ENCODE measurements at places on chromosomes 4 and X.
A peak's percentile ranks its signal among the peaks of the same experiment; 100 is the strongest.

- DNase-seq: no peak
Measured at GRCh38 chr4:138104284-138104680, 137.9 kb downstream of the SLC7A11 start.

GRCh38 chrX:40964633-40965586 is 120.3 kb upstream of the USP9X start:
- no peak for DNase-seq

- DNase-seq: no peak
Measured at GRCh38 chr4:138389976-138390685, 148.0 kb upstream of the SLC7A11 start.

GRCh38 chr4:180101348-180102083 is 2141.7 kb upstream of the TENM3 start:
- no peak for DNase-seq

GRCh38 chr4:185508181-185508580 is 27.1 kb downstream of the PDLIM3 start:
- DNase-seq: no peak

DNA sequence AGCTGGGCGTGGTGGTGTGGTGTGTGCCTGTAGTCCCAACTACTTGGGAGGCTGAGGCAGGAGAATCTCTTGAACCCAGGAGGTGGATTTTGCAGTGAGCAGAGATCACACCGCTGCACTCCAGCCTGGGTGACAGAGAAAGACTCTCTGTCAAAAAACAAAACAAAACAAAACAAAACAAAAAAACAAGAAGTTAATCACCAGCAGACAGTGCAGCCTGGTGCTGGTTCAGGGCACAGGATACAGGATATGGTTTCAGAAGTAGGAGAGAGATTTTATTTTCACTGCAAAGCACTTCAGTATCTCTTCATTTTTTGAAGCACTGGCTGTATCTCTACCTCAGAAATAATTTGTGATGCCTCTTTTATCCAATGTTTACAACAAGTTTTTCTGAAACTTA is 1222.9 kb upstream of the PRKX start:
- no peak for DNase-seq

GRCh38 chr4:7295911-7296660 is 103.7 kb downstream of the SORCS2 start:
- no peak for DNase-seq

DNA sequence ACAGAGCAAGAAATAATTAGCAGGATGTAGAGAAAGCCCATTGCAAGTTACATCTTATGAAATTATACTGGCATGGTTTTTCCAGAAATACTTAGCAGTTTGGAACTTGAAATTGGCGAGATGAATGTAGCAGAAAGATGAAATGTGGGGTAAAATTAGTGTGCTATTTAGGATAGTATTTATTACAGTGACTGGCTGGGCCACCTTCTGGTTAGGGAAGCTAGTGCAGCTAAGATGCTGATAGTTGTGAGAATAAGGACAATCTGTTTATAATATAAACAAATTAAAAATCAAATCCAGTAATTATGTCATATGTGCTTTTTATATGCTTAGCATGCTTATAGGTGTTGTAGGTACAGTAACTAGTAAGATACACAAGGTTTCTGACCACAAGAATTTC is 74.8 kb downstream of the IL15 start:
- no peak for DNase-seq

- no peak for DNase-seq
Measured at GRCh38 chr4:67103001-67103747, 442.1 kb downstream of the CENPC start.

GRCh38 chr4:17188547-17189400 is 290.3 kb upstream of the LDB2 start:
- DNase-seq: no peak

DNA sequence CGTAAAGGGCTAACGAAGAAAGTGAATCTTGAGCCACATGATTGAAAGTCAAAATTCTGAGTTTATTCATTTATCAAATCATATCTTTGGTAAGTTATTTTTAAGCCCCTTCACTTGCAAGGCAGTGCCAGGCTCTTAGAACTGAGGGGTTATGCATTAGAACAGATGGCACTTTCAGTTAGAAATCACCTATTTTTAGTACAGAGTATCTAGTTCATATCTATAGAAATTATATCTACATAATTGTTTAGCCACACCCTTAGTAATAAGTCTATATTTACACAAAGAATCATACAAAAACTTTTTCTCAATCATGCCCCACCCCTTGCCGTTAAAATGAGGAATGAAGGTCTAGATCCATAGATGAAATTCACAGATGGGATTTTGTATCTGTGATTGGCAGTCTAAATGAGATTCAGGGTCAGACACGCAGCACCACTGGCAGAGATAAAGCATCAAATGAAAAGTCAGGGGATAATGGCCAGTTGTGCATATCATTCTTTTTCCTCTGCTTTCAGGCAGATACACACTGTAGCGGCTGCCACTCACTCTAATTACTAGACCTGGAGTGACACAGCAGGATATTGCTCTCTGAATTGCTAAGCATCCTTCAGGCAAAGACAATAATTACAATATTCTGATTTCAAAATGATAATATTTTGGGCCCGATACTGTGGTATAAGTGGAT is 440.5 kb downstream of the MAPK10 start:
- DNase-seq: no peak

DNA sequence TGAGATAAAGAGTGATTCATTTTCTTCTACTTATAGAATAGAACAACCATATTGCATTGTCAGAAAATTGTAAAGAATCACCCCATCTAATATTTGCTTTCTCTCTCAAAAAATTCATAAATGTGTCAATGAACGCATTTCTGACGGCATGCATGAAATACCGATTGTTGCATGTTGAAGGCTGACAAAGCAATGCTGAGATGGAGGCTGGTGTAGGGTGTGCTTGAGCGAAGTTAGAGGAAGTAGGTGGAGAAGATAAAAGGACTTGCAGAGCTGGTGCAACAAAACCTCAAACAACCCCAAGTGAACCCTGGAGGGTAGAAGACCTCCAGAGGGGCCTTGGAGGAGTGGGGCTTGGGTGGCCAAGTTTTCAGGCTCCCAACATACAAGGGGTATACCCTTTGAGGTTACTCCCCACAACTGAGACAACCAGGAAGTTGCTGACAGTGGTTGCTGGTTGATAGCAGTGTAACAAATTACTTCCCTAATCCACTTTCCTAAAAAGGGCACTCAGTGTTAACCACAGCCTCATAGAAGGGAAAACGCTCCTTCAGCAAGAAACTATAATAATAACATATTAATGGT is 452.7 kb downstream of the NLGN4X start:
- no peak for DNase-seq

- no peak for DNase-seq
Measured at GRCh38 chrX:51148848-51149247, 183.8 kb upstream of the NUDT10 start.

DNA sequence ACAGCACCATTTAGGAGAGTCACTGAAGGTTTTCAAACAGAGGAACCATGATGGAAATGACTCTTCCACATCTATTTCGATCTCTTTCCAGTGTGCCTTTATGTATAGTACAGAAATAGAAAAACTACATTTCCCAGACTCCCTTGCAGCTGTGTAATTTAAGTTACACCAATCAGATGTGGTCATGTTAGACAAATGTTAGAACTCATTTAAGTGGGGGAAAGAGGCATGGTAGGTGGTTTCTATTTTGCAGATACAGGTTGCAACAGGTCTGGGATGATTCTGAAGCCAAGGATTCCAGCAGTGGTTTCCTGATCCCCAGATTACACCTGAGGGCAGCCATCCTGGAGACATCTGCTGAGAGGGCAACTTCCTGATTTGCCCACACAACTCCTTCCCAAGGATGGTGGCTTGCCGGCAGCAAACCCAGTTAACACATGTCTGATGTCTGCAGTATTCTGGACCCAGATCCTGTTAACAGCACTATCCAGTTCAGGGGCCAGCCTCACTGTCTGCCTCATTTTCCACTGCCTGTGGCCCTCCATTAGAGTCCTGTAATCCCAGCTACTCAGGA is 38.7 kb upstream of the PDK3 start:
- DNase-seq: no peak

- no peak for DNase-seq
Measured at GRCh38 chr4:68963374-68963773, 11.8 kb upstream of the UGT2A3 start.

GRCh38 chr4:20723019-20723418 is 22.8 kb downstream of the PACRGL start:
- no peak for DNase-seq

DNA sequence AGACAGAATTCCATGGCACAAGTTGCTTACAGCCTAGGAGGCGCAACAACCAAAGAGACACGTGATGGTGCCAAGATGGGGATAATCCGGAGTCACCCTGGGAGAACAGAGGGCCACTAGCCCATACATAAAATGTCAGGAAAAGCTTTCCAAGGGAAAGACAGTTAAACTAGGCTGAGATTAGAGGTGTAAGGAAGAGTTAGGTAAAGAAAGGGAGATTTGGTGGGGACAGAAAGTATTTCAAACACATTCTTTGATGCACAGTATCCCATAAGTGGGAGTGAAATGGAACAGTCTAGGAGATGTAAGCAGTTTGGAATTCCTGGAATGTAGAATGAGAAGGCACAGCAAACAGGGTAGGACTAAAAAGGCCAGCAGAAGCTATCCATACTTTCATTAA is 860.9 kb upstream of the LCORL start:
- DNase-seq: no peak

DNA sequence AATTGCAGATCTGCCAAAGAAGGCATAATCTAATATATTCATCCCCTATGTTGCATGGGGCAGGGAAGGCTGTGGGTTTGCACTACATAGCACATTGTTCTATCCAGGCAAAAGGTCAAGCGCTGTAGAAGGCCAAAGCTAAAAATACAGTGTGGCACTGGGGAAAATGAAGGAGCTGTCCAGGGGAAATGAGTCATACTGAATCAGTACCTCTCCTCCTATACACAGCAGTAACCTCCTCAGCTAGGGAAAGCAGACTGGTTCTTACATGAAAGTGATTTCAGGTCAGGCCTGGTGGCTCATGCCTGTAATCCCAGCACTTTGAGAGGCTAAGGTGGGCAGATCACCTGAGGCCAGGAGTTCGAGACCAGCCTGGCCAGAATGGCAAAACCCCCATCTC is 31.0 kb upstream of the SLC25A4 start:
- no peak for DNase-seq

DNA sequence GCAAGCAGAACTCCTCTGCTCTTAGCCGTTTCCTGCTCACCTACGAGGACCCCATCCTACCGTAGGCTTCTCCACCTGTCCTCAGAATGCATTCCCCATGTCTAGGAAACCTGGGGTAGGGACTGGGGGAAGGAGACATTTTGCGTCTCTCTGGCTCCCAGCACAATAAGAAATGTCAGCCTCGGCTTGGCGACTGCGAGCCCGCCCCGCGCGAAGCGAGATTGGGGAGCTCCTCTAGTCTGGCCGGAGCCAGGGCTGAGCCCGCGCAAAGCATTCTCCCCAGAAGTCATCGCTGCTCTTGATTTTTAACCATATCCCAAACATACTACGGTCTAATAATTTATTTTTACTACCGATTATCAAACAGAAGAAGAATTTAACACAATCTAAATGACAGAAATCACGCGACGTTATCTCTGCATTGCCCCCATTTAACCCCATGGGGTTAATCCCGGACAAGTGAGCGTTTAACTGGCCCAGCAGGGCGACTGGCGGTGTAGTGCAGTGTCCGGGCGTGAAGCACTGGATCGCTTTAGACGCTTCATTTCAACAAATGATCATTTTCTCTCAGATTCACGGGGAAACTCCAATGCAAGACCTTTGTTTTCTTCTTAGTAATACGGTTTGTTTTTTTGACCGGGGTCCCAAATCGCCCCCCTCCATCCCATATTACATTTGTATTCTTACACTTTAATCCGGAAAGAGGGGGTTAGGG is 8.0 kb upstream of the PITX2 start:
- no peak for DNase-seq

- DNase-seq: no peak
Measured at GRCh38 chrX:23497919-23498318, 163.3 kb downstream of the PTCHD1 start.

DNA sequence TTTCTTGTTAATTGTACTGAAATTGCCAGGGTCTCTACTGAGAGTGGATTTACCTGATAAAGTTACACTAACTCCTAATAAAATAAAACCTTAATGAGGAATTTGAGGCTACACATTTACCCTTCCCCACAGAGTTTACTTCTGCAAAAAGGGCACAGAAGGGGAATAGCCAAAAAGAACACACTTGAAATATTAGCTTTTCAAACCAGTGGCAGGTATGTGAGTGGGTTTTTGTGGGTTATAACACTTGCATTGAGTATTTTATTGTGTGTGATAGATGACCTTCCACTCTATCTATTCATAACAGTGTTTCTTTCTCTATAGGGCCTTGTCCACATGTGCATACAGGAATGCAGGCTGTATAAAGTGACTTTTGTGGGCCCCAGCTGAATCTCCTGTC is 5.0 kb upstream of the GPR174 start:
- no peak for DNase-seq

GRCh38 chr4:41751449-41752061 is 3.0 kb upstream of the PHOX2B start:
- no peak for DNase-seq

DNA sequence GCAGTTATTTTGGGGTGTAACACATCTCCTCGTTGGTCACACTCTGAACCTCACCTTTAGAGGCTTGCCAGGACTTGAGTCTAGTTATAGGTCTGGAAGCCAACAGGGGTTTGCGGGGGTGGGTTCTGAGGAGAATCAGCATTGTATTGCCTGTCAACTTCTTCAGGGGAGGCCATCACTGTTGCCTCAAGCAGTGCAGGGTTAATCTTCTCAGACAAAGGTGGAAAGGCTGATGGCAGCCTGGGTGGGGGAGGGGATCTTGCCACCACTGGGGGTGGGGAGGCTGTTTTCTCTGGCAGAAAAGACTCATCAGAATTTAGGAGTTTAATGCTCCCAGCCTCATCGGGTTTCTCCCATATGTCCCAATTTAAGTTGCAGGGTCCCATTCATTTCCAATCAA is 387.8 kb downstream of the PRR32 start:
- no peak for DNase-seq

DNA sequence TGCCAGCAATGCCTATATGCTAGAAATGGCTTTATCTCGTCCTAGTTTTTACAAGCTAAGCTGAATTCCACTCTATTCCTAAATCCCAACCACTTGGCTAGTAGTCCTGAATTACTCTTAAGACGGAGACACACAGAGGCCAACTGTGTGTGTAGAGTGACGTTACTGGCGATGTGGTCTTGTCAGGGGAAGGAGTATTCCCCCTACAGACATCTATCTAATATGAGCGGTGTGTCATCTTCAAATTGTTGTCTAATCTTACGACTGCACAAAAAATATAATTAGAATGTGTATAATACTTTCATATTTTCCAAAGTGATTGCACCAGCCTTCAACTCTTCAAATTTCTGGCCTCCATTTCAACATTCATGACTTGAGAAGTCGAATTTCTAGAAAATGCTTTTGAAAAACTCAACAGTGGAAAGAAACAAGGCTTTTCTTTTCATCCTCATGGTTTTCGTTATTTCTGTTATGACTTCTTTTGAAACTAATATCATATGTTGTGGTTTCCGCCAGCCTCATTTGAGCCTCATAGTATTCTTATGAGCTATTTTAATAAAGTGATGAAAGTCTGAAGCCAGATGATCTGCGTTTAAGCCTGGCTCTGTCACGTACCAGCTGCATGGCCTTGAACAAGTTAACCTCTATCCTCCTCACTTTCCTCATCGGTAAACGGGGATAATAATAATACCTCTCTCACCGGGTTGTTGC is 132.3 kb downstream of the SOWAHB start:
- DNase-seq: peak; percentile 78
